ENCODE measurements at places on chromosomes 1 and 21. TPM values are rescaled to one million over a fixed set of nuclear protein-coding genes. Genes with fewer than 3 reads are reported as not detected.

FCRL3 gene
- total RNA-seq = 0.24 TPM

DNA sequence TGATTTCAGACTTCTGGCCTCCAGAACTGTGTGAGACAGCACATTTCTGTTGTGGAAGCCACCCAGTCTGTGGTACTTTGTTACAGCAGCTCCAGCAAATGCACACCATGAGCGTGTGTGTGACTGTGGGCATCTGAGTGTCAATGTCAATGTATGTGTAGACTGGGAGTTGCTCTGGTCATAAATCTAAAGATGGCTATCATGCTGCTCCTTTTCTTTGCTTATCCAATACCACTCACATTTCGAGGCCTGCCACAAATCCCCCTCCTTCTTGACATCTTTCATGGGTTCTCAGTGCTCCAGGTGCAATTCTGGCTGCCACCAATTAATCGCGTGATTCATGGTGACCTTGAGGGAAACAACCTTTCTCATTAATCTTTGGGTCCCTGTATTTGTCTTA, 141.2 kb downstream of the RWDD3 start:
- DNase-seq = no peak

GRCh38 chr1:169985757-169986156, 88.7 kb downstream of the KIFAP3 start:
- no peak for DNase-seq

GRCh38 chr21:26097475-26097874, 73.1 kb downstream of the APP start:
- DNase-seq = no peak

DNA sequence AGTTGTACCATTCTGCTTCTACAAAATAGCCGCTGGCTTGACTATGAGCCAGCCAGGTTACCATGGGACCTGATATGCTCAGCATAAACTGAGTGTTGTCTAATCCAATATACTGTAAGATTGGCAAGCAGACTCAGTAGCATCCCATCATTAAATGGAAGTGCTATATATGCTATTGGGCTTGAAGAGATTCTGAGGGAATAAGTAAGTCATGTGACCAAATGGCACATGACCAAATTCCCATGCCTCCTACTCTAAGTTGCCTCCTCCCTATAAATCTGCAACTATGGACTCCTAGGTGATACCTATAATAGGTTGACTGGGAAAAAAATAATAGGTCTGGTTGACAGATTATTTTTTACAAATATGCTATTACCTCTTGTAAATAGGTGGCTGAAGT, 698.6 kb downstream of the BRINP3 start:
- no peak for DNase-seq

- peak; percentile 42 for DNase-seq
These were observed 243.4 kb downstream of the RHOU start for GRCh38 chr1:228978484-228979324.

Data from left cardiac atrium (tissue), 4 donors.